ENCODE measurements at places on chromosomes 5 and 9.
A peak's percentile ranks its signal among the peaks of the same experiment; 100 is the strongest.

GRCh38 chr9:92798358-92798757 is 33.7 kb upstream of the BICD2 start:
- no peak for DNase-seq

DNA sequence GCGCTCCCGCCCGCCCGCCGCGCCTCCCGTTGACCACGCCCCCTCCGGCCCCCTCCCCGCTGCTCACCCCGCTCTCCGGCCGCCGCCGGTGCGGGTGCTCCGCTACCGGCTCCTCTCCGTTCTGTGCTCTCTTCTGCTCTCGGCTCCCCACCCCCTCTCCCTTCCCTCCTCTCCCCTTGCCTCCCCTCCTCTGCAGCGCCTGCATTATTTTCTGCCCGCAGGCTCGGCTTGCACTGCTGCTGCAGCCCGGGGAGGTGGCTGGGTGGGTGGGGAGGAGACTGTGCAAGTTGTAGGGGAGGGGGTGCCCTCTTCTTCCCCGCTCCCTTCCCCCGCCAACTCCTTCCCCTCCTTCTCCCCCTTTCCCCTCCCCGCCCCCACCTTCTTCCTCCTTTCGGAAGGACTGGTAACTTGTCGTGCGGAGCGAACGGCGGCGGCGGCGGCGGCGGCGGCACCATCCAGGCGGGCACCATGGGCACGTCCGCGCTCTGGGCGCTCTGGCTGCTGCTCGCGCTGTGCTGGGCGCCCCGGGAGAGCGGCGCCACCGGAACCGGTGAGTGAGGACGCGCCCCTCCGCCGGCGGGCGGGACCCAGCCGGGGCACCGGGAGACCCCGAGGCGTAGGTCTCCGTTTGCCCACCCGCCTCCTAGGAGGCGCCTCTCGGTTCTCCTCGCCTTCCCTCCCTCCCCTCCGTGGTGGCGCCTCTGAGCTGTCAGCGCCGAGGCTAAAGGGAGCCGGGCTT is at the start of gene VLDLR:
TSS of gene VLDLR (plus strand) at position 66 of the 739 bp plus-strand sequence. CDS start at position 469, 403 bp downstream.
- peak; percentile 39 for DNase-seq

- DNase-seq = no peak
Measured at GRCh38 chr5:154714266-154714986, 40.8 kb upstream of the LARP1 start.

DNA sequence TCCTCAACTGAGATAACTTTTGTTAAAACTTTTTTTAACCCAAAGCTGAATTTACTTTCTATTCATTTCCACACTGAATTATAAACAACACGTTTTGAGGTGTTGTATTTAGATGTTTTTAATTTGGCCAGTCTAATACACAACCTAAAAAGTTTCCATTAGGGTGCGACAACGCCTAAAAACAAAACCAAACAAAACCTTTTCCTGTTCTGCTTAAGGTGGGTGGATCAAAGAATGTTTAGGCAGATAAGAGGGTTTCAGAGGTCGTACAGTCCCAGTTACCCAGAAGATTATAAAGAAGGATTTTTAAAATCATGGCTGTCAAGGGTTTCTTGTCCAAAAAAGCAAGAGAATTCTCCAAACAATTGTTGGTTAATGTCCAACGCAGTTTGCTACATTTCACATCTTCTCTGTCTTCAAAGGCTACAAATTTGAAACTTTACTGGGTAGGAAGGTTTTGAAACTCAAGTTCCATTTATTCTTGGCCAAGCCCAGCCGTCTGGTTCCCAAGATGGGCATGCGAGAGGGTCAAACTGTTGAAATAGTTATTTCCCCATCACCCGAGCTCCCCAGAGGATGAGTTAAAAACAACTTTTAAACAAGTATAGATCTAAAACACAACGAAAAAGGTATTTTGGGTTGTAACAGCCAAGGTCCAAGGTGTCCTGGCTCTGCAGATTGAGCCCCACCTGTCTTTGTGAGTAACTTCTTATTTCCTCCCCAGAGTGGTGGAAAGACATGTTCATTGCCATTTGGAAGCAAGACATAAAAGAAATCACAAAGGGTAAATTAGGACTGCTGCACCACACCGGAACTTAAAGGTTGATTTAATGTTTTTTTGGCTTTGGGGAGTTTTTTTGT is 122.8 kb upstream of the MAP3K1 start:
- no peak for DNase-seq

- DNase-seq = no peak
Measured at GRCh38 chr9:128625391-128626146, 31.1 kb downstream of the DYNC2I2 start.

DNA sequence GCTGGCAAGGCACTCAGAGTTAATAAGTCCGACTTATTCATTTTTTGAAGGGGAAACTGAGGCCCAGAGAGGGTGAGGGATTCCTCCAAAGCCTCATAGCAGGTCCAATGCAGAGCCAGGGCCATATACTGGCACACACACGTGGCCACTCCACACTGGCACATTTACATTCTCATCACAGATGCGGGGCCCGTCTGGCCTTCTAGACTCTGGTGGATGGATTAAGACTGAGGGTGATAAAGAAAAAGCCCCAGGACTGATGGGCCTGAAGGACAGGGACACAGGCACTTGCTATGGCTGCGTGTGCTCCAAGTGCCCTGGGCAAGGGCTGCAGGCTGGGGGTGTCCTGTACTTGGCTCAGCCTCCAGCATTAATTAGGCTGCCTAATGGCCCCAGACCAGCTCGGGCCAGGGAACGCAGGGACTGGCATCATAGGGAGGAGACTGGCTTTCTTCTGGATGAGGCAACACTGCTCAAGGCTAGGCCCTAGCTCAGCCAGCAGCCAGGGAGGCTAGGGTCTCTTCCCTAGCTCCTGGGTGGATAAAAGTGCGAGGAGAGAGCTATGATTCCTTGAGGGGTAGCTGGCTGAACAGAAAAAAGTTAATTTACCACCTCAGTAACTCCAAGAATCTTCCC is 28.5 kb upstream of the CSF1R start:
- no peak for DNase-seq

GRCh38 chr9:29928072-29928471 is 2354.8 kb upstream of the C9orf72 start:
- no peak for DNase-seq

DNA sequence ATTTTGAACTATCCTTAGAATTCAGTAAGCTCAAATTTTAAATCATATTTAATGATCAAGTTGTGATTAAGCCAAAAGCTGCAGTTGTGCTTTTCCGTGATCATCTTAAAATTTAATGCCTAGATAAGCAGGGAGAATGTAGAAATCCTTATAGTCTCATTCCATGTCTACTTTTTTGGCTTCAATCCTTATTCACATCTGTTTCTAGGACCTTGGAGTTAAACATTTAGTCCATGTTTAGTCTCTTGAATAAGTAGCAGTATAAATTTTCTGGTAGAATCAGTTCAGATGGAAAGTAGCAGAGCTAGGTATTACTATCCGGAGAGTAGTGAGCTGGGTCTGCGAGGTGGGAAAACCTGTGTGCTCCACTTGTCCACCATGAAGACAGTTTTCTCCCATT is 59.3 kb upstream of the RIOK2 start:
- no peak for DNase-seq

DNA sequence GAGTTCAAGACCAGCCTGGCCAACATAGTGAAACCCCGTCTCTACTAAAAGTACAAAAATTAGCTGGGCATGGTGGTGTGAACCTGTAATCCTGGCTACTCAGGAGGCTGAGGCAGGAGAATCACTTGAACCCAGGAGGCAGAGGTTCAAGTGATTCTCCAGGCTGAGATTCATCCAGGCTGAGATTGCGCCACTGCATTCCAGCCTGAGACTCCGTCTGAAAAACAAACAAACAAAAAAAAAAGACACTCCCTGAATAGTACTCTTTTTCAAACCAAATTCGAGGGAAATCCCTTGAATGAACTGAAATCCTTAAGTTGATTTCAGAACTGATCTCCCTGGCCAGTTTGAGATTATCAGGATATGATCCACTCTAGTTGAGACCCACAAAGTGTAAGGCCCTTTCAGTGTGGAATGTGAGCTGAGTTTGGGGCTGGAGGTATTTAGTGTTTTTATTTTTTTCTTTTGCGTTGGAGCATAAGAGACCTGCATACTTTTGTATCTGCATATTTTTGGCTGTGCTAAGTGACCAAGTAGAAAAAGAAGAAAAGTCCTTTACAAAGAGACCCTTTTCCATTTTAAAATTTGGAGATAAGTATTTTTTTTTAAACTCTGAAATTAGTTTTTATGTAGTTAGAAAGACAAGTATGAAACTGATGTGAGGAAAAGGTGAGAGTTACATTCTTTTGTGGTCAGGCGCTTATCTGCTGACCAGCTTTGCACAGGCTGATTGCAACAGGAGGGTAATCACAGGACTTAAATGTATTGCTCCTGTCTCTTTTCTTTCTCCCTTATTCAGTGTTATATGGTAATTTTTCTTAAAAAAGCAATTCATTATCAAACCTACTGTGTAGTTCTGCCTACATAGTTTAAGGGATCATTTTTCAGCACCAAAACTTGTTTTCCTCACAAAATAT is 42.9 kb downstream of the TMEFF1 start:
- DNase-seq = no peak

- no peak for DNase-seq
Measured at GRCh38 chr5:177241768-177242167, 61.8 kb downstream of the RAB24 start.

DNA sequence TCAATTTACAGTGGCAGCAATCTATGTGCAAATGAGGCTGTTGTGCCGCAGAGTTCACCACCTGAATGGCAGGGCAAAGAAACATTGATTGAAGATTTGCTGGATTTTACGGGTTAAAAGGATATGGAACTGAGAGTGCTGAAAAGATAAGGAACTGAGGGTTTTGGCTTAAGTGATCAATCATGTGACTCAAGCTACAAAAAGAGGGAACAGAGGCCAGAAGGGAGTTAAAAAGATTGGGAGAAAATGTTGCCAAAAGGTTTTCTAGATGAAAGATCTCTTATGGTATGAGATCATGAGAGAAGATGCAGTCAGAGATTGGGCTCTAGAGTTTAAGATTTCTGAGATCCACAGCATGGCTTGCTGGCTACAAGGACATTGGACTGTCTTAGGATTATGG is 7.9 kb upstream of the RIMOC1 start:
- no peak for DNase-seq

- DNase-seq = no peak
Measured at GRCh38 chr5:71794061-71794695, 75.1 kb downstream of the CARTPT start.

GRCh38 chr5:181028032-181028819 is 11.8 kb upstream of the BTNL9 start:
- no peak for DNase-seq

- no peak for DNase-seq
Measured at GRCh38 chr9:35618854-35619799, 914 bp upstream of the CD72 start.

GRCh38 chr5:108925073-108925472 is 177.4 kb downstream of the FER start:
- DNase-seq = no peak

DNA sequence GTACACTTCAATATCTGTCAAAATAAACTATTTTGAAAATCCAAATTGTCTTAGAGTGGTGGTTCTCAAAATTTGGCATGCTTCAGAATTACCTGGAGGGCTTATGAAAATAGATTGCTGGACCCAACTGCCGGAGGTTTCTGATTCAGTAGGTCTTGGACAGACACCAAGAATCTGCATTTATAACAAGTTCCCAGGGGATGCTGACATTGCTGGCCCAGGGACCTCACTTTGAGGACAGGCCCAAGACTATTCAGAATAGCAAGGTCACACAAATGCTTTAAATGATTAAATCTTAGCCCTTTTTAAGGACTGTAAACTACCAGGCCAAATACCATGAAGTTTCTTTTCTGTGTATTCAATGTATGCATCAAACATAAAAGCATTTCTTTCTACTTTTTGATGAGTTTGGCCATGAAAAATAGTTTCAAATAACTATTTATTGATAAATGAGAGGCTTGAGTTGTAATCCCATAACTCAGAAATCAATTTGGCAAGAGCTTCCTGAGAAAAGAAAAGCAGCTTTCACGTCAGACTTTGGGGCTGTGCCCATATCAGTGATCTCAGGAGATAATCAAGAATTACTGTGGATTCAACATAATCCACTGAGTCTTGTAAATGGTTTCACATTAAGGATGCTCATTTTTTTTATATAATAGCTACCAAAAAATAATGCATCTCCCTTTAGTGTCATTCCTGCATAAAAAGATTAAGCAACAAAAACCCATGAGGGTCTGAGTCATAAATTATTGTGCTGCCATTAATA is 191.4 kb downstream of the FRMD3 start:
- DNase-seq = no peak

DNA sequence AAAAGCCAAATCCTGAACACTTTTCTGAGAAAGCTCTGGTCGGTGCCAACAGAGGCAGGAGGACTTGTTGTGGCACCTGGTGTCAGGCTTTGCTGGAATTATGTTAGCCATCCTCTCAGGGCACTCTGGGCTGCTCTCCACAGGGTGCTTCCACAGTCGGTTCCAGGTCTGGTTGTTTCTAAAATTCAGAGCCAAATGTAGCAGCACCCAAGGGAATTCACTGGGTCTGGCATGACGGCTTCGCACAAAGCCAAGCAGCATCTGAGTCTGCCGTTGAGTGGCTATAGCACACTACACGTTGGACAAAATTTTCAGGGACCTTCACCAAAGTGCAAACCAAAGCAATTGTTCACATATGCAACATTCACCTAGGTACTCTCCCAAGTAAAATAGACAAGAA is 110.2 kb downstream of the PJA2 start:
- DNase-seq = no peak

GRCh38 chr5:154254896-154255295 is 64.4 kb downstream of the GALNT10 start:
- DNase-seq = no peak

GRCh38 chr5:93578813-93579691 is 2.0 kb downstream of the NR2F1-AS1 start:
- DNase-seq = no peak

DNA sequence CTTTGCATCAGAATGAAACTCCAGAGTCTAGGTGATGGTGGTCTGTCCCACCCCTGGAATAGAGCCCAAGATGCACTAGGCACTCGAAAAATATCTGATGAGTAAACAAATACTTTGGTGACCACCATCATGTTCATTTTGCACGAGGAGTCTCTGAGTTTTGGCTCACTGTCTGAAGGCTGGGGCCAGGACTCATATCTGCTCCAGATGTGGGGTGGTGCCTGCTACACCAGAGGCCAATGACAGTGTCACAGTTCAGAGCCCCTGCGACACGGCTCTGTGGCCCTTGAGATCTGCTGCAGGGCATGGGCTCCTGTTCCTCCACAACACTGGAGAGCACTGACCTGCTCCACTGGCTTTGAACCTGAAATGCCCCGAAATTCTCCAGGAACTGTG is 164.6 kb downstream of the ROR2 start:
- no peak for DNase-seq

- no peak for DNase-seq
Measured at GRCh38 chr9:35814106-35814840, 569 bp downstream of the HINT2 start.

- no peak for DNase-seq
Measured at GRCh38 chr5:108898707-108899106, 151.0 kb downstream of the FER start.
